ENCODE measurements at places on chromosomes 7 and 10. TPM values are rescaled to one million over a fixed set of nuclear protein-coding genes. Genes with fewer than 3 reads are reported as not detected.

DNA sequence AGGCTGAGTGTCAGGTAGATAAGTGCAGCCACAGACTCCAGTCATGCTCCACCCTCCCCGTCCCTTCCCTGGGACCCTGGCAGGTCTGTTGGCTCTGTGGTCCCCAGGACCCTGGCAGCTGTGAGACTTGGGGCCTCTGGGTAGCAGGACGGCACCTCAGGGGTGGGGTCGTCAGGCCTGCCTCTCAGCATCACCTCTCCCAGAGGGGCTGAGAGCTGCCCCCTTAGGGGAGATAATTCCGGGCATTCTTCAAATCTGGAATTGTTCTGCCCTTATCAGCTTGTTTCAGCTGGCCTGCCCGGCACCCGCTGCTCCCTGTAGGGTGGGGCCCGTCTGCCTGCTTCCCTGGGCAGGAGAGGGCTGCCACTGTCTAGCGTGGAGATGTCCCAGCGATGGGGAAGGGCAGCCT, 23.3 kb downstream of the PODXL start:
- H3K27me3 ChIP-seq: no peaks in the 10 kb centered on the region
- H3K36me3 ChIP-seq: no peaks in the 10 kb centered on the region
- H3K4me1 ChIP-seq: peaks cover 6% of the 10 kb centered on the region
- no peak overlapping the region for H3K4me3 ChIP-seq

DNA sequence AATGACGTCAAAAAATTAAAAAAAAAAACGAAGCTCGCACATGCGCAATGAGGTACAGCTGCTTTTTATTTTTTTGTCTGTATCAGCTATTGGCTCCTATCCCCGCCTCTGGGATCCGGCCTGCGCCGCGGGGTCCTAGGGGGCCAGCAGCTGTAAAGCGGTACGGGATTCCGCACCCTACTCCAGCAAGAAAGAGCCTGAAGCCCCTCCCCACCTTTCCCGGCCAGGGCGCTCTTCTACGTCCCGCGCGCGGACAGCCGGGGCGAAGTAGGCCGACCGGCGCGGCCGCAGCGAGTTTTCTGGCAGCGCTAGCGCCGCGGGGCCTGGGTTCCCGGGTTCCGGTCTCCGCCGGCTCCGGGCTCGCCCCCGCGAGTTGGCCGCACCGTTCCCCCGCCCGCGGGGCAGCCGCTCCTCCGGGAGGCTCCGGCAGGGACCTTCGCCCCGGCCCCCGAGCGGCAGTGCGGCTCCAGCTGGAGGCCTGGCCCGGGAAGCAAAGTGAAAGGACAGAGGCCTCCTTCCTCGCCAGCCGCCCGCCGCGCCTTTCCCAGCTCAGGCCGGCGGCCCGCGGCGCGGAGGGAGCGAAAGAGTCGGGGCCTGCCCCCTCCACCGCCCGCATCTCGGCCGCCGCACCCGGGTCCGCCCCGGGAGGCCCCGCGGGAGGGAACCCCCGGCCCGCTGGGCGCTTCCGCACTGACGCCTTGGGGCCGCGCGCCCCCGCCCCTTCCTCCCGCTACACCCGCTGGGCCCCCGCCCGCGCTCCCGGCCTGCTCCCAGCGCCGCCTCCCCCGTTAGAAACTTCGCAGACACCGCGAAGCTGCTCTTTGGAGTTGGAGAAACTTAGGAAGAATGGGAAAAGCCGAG, 4.7 kb upstream of the SPAG6 start:
- H3K27me3 ChIP-seq: peaks cover 89% of the 10 kb centered on the region
- peak overlapping the region; percentile 73 for H3K4me3 ChIP-seq
- no peaks in the 10 kb centered on the region for H3K36me3 ChIP-seq
- peak; percentile 52 for DNase-seq
- peak overlapping the region; percentile 84 for H3K27ac ChIP-seq

The PILRB gene
- total RNA-seq: 14.0 TPM

The CAMK2B gene
- 35.3 TPM for total RNA-seq

The OSBPL3 gene
- total RNA-seq: 7.0 TPM

Data from gastrocnemius medialis (tissue), 4 donors.